ENCODE measurements at places on chromosomes 16 and 17.

GRCh38 chr17:37683454-37683984 is 40.3 kb upstream of the DDX52 start:
- DNase-seq: no peak

- DNase-seq: no peak
Measured at GRCh38 chr17:42529061-42529460, 7.0 kb upstream of the NAGLU start.

- no peak for DNase-seq
Measured at GRCh38 chr17:69723741-69724140, 309.2 kb downstream of the MAP2K6 start.

DNA sequence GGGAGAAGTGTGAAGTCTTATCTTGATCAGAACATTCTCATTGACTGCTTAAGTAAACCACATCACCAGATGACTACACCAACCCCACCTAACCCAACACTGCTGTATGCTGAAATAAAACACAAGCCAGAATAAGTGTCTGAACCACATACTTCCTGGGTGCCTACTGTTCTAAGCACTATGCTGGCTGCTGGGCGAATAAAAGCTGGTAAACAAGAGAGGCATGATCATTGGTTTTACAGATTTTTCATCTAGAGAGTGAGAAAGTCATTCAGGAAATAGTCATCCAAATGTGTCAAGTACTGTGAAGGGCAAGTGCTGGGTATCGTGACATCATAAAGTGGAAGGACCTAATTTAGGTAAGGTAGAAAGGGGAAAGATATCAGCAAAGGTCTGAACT is 199.0 kb upstream of the SOX9 start:
- no peak for DNase-seq

DNA sequence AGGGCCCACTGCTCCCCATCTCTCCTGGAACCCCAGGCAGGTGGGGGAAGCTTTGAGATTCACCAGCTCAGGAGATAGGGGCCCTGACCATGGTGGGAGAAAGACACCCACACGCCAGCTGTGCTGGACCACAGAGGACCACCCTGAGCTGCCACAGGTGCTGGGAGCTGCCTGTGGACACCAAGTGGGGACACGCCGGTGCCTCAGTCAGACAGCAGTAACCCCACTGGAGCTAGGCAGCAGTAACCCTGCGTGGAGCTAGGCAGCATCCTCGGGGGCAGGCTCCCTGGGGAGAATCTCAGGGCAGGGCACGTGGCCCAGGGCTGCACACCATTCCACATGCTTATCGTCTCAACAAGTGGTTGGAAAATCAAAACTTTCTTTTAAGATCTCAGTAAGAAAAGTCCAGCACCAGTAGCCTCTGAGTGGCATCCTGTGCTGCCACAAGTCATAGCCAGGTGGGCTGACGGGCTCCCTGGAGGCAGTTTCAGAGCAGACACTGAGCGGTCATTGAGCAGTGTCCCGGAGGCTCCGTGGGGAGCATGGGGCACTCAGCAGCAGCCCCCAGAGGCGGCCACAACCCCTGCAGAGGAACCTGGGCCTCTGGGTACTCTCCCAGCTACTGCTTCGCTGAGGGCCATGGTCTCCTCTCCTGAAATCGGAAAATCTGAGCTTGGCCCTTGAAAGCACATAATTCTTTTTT is 8.0 kb upstream of the HEXD start:
- DNase-seq: no peak

DNA sequence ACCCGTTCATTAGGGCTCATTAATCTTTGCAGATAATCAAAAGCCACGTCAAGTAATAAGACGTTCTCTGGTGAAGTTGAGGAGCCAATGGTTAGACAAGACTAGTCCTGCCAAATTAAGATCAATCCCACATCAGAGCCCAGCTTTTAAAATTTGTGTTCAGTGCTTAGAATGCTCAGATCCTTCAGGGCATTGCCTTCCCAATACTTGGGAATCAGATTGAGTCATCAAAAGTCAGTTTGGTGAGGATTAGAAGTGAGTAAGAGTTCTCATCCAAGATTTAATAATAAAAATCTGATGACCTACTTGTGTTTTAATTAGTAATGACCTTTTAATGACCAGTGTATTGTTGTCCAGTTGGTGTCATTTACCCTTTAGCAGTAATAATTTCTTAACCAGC is 19.8 kb downstream of the MAP2K4 start:
- DNase-seq: no peak

- no peak for DNase-seq
Measured at GRCh38 chr16:73288520-73288919, 240.6 kb upstream of the ZFHX3 start.

DNA sequence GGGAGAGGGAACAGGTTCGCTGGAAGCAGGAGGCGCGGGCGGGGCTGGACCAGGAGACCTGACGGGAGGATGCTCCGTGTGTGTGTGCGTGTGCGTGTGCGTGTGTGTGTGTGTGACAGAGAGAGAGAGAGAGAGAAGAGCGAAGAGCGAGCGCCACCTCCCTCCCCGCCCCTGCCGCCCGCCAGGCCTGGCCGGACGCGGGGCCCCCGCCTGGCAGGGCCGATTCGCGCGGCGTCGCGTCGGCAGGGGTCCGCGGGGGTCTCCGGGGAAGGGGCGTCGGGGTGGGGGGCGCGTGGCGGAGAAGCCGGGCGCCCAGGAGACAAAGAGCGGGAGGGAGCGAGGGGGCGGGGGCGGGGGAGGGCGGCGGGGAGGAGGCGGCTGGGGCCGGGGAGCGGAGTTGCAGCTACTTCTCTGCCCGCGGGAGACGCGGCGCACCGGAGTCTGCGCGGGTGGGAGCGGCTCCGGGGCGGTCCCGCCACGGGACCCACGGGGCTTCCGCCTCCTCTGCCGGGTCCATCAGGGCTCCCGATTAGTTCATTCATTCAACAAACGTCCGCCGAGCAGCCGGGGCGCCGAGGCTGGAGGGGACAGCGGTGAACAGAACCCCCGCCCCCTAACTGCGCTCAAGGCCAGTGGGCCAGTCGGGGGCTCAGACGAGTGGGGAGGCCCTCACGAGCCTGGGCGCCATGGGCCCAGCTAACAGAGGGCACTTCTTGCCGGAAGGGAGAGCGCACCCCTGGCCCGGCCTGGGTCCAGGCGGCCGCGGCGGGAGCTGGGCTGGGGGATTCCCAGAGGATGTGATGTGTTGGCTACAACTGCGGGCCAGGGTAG is at the start of gene SAMD14:
Gene SAMD14, minus strand, starts transcription at position 433 of the 831 bp plus-strand sequence. CDS start 5,201 bp downstream, outside the sequence.
- DNase-seq: no peak

GRCh38 chr17:2867441-2868424 is 71.5 kb downstream of the RAP1GAP2 start:
- DNase-seq: no peak

GRCh38 chr17:80331820-80332219 is 71.2 kb downstream of the RNF213 start:
- no peak for DNase-seq

DNA sequence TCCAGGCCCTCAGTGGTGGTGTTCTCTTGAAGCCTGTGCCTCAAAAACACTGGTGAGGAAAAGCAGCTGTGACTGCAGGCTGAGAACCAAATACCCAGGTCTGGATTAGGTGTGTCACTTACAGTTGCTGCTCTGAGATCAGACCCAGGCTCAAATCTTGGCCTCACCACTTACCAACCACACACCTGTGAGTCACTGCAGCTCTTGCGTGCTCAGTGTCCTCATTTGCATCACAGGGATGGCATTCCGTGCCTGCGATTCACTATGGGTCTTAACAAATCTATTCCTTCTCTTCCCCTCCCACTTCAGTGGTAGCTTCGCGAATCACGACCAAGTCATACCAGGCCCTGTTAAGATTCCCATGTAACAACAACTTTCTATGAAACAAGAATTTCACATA is 233.4 kb upstream of the HSBP1 start:
- DNase-seq: no peak

GRCh38 chr17:8122924-8123694 is 797 bp downstream of the HES7 start:
- no peak for DNase-seq

DNA sequence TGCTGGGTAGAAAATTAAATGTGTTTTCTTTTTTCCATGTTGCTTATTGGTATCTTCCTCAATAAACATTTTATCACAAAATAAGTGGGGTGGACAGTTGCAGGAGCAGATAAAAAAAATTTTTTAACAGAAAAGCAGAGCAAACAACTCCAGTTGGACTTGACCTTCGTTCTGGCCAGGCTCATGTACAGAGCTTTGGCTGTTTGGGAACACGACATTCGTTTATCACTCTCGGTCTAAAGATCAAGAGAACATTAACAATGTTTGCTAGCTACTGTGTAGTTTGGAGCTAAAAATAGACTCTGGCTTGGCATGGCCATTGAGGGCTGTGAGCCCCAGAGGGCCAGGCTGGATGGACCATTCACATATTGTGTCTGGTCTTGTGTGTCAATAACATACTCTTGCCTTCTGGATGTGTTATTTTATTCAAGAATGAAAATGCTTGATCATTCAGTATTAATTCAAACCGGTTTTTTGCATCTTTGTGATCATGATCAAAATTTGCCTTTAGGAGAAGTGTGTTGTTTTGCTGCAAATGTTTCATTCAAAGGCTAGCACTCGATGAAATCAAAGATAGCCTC is 56.6 kb downstream of the TMEM186 start:
- no peak for DNase-seq

DNA sequence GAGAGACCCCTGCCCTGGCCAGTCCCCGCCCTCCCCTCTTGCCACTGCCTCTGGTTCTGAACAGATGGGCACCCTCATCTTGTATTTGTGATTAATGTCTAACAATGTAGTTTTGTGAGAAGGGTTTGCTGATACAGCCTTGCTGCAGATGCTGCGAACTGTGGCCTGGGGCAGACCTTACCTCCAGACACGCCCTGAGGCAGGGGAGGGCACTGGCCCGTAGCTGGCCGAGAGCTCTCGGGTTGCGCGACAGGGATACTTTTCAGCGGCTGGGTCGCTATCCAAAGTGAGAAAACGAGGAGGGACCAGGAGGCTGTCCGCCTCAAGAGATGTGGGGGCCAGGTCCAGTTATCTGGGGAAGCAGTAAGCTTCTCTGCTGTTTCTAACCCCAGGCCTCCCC is 21.9 kb downstream of the STH start:
- no peak for DNase-seq

GRCh38 chr16:13838401-13839190 is 81.4 kb upstream of the ERCC4 start:
- no peak for DNase-seq

GRCh38 chr16:13568803-13569202 is 351.2 kb upstream of the ERCC4 start:
- no peak for DNase-seq

DNA sequence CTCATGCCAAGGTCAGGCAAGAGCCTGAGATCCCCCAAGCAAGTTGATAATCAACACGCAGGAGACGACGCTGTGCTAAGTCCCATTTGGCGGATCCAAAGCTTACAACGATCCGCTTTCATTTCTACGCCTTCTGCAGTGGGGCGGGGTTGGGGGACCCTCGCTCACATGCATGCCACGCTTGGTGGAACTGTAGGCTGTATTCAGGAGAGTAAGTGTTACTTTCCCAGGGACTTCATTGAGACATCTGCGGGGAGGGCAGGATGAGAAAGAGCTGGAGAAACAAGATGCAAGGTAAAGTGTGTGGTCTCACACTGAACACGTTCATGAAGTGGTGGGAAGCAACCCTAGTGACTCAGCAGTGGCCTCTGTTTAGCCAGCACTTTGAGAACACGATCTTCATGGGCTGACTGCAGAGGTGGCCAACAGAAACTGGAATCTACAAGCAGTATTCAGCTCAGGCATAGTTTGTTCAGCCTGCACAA is 100.5 kb downstream of the XYLT1 start:
- no peak for DNase-seq

- peak; percentile 71 for DNase-seq
Measured at GRCh38 chr16:74296432-74297144, at the start of gene PSMD7. Gene PSMD7, plus strand, starts transcription at chr16:74296814. Its CDS starts 101 bp downstream, at chr16:74296915.

- peak; percentile 81 for DNase-seq
Measured at GRCh38 chr17:41864836-41865595, at the start of gene KLHL11. Gene KLHL11, minus strand, starts transcription at chr17:41865423. Its CDS starts 53 bp downstream, at chr17:41865370.

DNA sequence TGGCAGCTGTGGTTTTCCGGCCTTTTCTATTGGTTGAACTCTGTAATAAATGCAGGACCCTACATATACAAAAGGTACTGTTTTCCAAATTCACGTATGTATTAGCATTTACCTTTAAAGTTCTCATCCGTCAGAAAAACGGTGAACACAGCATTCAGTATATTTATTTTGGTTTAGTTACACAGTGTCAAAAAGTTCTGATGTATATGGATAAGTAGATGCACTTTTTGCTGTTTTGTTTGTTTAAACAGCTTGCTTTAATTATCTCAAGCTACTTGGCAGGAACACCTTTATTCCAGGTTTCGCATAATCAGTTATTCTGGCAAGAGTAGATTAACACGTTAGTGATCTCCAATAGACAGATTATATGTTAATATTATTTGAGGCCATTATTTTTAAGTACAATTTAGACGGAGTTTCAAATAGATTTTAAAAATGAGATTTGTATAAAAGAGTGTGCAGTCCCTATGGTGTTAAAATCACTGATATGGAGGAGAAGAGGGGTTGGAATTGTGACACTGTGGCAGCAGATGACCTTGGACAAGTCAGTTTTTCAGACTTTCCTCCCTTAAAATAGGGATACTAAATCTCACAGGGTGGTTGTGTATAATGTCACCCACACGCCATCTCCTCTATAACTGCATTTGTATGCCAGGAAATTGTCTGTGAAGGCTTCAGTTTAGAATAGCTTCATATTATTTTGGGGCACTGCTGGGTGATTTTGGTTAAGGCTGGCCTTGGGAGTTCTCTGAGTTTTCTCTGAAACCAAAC is 2.1 kb downstream of the HERPUD1 start:
- DNase-seq: no peak

- DNase-seq: no peak
Measured at GRCh38 chr17:55806745-55807495, 56.1 kb downstream of the PCTP start.

GRCh38 chr17:47286198-47286914 is 32.7 kb downstream of the ITGB3 start:
- no peak for DNase-seq
